ENCODE measurements at places on chromosomes 13 and 19.

DNA sequence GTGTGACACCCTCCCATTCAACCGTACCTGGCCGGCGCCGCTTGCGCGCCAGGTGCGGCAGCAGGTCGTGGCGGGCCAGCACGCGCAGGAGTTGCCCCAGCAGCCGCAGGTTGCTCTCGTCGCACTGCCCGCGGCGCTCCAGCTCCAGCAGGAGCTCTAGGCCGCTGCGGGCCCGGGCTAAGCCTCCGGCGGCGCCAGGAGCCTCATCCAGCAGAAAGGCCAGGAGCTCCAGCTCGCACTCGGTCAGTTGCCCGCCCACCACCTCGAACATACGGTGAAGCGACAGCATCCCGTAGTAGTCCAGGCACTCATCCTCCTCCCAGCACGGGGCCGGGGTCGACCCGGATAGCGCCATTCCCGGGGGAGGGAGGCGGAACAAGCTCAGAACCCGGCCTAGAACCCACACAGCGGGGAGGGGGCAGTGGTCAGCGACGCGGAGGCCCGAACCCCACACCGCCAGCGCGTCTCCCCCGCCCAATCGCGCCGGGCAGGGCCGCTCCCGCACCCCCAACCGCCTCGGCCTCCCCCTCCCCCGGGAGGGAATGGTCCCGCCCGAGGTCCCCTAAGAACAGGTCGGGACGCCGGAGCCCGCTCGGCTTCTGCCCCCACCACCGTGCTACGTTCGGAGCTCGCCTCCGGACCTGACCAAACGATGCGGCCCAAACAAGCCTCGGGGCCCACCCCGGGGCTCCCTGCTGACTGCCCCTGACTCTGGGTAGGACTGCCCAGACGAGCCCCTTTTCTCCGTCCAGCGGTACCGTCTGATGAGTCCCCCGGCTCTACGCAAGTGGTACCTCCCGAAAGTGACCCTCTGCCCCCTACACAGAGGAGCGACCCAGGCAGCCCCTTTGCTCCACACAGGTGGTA is 591 bp downstream of the DEDD2 start:
- no peak for DNase-seq

GRCh38 chr13:40061466-40062450 is 406.3 kb downstream of the COG6 start:
- DNase-seq: no peak

DNA sequence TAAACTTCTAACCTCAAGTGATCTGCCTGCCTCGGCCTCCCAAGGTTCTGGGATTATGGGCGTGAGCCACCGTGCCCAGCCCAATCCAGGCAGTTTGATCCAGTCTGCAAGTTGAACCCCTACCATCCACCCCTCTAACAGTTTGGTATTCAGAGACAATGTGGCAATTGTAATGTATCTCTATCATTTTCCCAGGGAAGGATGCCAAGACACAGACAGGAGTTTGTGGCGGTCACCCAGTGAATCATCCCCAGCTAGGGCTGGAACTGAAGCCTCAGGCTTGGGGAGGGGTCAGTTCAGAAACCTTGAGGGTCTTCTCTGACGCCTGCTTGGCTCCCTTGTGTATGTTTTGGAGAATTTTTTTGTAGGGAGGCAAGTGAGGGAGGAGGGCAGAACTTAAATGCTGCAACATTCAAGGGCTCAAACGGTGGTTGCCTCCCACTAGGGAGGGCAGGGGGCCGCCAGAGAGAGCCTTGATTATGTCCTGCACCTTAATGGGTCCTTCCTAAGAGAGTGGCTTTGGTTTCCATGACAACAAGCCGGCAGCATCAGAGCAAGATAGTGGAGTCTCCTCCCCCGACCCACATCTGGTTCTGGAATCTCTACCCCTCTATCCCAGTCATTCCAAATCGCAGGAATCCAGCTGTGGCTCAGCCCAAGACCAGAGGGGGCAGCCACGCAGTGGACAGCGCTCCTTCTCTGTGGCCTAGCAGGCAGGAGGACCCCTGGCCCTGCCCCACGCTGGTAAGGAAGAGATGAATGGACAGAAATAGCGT is 14.9 kb upstream of the FEM1A start:
- DNase-seq: no peak

DNA sequence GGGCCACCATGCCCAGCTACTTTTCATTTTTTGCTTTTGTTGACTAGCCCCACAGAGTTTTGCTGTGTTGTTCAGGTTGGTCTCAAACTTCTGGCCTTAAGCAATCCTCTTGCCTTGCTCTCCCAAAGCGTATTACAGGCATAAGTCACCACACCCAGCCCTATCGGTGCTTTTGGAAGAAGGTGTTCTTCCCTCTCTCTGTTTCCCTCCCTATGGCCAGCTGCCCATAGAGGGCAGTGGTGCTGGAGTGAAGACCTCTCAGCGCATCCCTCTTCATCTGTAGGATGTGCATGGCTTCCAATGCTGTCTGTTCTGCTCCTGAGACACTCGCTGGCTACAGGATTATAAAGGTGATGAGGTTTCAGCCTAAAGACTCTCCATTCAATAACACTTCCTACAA is 1.3 kb upstream of the CD22 start:
- DNase-seq: no peak

GRCh38 chr13:44540761-44541434 is 35.2 kb downstream of the TSC22D1 start:
- DNase-seq: no peak

GRCh38 chr13:23674795-23675640 is 104.8 kb downstream of the TNFRSF19 start:
- peak; percentile 90 for DNase-seq

DNA sequence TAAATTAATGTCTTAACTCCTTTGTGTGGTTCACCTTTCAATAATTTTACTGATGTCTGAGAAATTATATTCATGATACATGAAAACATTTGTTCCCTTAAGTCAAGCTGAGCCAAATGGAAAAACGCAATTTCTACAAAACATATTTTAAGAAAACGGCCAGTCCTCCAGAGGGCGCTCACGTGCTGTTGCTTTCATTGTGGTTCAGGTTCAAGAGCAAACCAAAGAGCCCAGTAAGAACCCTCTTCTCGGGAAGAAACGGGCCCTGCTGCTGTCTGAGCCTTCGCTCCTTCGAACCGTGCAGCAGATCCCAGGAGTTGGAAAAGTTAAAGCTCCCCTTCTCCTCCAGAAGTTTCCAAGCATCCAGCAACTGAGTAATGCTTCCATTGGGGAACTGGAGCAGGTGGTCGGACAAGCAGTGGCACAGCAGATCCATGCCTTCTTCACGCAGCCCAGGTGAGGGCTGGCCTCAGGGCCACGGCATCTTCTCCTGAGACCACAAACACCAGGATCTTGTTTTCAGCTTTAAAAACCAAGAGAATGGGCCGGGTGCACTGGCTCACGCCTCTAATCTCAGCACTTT is 4.3 kb downstream of the FAAP24 start:
- DNase-seq: peak; percentile 50

- DNase-seq: no peak
Observed at GRCh38 chr13:43346427-43346826, 323.0 kb downstream of the DNAJC15 start.

DNA sequence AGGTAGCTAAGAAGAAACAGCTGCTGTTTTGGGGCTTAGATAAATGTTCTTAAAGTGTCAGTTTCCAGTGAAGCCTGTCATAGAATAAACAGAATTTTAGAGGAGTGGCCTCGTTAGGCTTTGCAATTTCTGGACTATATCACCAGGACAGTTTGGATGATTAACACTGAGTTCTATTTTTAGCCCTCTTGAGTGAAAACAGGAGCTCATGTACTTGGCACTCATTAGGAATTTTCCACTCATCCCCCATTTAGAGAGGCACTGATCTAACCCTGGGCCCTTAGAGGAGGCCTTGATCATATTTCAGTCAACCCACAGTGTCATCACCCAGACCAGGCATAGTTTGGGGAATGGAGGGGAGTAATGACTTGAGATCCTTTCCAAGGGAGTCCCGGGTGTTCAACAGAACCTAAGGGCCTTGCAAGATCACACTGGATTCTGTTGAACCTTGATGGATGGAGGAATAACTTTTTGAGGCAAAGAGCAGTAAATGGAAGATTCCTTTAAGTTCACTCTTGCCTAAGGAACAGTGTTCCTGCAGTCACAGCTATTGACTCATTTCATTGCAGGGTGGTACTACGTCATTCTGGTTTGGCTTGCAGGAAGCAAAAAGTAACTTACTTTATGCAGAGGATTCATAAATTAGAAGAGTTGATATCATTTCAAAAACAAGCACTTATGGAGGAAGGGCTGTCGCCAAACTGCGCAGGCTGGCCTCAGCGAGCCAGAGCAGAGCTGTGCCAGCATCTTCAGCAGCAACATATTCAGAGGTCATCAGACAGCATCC is 160.2 kb downstream of the SLC7A1 start:
- DNase-seq: no peak

DNA sequence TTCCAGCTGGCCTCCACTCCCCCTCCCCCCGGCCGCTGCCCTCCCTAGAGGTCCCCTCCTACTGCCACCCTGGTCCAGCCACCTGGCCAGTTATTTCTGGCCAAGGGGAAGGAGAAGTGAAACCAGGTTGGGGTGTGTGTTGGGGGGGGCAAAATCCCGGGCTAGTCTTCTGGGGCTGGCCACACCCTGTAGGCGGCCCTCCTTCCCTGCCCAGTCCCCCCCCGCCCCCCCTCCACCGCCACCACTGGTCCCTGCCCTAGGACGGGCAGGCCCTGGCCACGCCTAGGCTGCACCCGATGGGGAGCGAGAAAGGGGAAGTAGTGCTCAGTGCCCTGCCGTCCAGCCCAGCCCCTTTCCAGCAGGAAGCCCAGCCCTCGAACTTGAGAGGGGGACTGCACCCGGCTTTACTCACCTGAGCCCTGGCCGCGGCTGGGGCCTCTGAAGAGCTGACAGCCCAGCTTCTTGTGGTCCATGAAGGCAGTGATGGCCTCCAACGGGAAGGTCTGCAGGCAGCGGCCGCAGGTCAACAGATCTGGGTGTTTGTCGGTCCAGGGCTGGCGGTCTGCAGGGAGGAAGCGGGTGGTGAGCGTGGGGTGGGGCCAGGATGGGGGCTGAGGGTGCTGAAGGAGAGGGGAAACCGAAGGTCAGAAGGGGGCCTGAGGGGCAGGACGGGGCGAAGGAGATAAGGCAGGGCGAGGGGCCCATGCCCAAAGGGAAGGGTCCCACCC is 813 bp downstream of the ZNF296 start:
- DNase-seq: no peak

- DNase-seq: no peak
Observed at GRCh38 chr19:55488986-55489710, 912 bp downstream of the SSC5D start.

GRCh38 chr19:14450168-14450874 is 17.2 kb downstream of the PKN1 start:
- DNase-seq: peak; percentile 36

DNA sequence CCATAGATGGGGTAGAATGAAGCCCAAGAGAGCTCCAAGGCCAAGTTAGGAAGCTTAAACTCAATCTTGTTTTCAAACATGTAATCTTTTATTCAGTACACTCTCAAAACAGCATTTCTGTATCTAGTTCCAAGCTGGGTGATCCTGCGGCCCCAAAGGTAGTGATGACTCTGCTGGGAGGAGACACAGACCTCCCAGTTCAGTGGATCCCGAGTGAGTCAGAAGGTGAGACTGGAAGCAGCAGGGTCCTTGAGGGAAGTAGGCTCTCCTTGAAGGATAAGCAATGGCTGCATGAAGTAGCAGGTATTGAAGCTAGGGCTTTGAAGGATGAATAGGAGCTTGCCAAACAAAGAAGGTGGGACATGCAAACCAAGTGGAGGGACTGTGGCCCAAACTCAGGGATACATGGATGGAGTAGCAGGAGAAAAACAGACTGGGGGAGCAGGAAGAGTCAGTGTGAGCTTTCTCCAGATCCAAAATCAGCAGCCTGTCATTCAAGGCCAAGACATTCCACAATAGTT is 9.6 kb downstream of the TINCR start:
- DNase-seq: no peak

DNA sequence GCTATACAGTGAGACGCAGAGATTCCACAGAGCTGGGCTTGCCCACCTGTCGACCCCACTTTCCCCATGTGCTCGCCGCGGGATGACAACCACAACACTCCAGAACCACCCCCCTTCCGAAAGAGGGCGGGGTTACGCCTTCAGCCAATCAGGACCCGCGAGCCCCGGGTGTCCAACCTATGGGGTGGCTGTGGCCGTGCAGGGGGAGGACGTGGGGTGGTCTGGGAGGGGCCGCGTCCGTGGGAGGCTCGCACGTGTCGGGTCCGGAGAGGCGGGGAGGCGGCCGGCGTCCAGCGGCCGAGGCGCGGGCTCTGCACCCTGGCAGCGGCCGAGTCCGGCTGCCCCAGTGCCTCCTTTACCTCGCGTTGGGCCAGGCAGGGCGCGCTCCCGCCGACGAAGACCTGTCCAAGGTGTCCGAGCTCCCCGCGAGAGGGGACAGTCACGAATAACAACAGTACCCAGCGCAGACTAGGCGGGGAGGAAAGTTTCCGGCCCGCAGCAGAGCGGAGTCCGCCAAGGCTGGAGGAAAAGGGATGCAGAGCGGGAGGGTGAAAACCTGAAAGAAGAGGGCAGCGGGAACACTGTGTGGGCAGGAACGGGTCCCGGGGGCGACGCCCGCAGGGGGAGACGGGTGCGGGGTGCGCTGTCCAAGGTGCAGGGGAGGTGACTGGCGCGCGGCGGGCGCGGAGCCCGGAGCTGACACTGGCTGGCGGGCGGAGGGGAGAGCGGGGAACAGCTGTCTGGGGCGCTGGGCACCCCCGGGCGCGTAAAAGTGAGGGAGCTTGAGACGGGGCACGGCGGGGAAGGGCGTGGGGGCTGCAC is 911 bp downstream of the ENOX1 start:
- DNase-seq: peak; percentile 55

GRCh38 chr13:101941095-101941783 is 460.6 kb downstream of the FGF14 start:
- DNase-seq: peak; percentile 32

DNA sequence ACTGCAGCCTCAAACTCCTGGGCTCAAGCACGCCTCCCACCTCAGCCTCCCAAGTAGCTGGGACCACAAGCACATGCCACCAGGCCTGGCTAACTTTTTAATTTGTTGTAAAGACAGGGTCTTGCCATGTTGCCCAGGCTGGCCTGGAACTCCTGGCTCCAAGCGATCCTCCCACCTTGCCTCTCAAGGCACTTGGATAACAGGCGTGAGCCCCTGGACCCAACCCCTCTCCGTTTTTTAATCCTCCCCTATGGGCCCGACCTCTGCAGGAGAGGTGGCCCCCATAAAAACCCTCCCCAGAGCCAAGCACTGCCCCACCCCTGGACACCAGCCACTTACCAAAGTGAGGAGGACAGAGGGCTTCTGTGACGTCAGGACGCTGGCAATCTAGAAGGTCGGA is 28.6 kb downstream of the PEPD start:
- DNase-seq: no peak

DNA sequence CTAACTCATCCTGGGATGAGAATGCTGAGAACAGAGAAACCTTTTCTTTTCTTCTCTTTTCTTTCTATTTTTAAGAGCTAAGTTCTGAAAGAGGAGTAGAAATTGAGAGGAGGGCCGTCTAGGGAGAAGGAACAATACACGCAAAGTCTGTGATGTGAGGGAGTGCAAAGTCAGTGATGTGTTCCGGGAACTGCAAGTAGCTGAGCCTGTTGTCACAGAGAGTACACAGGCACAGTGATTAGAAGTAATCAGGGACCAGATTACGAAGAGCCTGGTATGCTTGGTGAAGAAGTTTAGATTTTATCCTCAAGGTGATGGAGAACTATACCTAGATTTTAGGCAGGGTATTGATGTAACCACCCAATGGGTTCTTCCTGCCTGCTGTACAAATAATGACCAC is 32.0 kb upstream of the CXCL17 start:
- DNase-seq: no peak

Measured in NCI-H460 (cell line).